Fibroblast of skin of back (primary cell): ENCODE measurements at places on chromosomes 6 and 20.

- peak; percentile 79 for DNase-seq
Observed at GRCh38 chr20:10642856-10643559, 30.8 kb downstream of the JAG1 start.

- peak; percentile 63 for DNase-seq
Observed at GRCh38 chr6:132190097-132190814, 211.0 kb downstream of the MOXD1 start.

DNA sequence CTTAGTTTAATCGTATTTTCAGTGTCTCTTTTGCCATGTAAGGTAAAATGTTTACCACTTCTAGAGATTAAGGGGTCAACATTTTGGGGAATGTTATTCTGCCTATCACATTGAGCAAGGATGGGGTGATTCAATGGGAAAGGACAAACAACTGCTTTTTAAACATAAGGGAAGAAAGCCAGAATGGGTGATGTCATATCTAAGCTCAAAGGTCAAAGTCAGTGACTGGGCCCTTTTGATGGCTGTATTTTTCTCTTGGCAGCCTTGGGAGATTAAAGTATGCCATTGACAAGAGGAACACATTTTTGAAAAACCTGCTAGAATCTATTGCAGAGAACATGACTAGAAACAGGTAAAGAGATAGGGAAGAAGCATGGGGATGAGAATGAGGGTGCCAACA is 477.3 kb upstream of the IRAK1BP1 start:
- DNase-seq = no peak

DNA sequence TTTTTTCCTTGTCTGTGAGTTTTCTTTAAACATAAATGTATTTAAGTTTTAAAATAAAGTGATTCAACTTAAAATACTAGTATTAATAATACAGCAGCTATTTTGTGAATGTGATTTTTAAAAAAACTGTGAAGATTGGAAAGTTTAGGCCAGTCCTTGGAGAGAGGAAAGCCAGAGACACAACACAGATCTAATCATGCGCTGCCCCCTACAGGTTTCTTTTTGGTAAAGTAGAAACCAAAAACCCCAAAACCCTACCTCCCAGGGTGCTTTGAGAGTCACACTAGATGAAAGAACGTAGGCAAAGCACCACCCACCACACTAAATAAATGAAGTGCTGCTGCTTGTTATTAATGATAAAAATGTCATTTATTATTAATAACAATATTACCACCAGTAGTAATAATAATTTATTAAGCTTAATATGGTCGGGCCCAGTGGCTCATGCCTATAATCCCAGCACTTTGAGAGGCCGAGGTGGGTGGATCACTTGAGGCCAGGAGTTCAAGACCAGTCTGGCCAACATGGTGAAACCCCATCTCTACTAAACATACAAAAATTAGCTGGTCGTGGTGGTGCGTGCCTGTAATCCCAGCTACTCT is 33.7 kb downstream of the SLC9A8 start:
- DNase-seq = peak; percentile 61

DNA sequence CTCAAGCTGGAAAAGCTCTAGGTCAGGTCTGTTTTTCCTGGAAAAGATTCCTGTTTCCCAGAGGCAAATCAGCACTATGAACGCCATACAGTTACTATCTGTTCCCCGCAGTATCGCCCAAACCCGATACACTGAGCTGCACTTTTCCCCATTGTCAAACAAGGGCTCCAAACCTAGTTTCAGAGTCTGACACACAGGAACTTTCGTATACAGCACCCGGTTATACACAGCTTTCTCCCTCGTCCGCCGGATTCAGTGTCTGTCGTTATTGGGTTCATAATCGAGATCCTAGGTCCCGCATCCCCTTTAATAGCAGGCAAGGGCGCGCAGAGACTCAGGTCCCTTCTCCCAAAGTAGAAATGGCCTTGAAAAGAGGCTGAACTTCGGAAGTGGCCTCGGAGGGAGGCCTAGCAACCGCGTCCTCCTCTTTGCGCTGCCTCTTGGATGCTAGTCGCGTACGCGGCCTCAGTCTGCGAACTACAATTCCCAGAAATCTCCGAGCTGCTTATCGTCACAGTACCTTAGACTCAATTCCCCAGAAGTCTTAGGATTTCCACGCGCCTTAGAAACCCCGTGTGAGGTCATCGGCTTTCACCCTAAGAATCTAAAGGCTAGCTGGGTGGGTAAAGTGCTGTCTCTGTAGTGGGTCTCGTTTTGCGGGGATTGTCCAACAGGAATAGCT is 34.2 kb downstream of the ZNF391 start:
- peak; percentile 6 for DNase-seq

- no peak for DNase-seq
Observed at GRCh38 chr6:170360476-170360875, 53.9 kb downstream of the FAM120B start.

DNA sequence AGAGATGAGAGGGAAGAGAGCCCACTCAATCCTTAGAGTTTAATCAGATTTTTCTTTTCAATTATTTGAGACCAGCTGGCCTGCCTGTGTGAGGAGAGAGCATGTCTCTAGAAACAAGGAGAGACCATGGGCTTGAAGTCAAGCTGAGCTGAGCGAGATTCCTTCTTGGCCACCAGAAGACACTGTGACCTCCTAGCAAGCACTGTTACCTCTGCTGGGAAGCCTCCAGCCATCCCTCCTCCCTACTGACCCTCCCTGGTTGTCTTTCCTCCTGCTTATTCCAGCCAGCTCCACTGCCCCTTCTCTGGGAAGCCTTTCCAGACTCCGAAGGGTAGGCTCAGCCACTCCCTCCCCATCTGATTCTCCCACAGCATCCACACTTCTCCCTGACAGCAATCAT is 110.0 kb downstream of the SCML4 start:
- no peak for DNase-seq

GRCh38 chr6:143961886-143962878 is 45.9 kb downstream of the PLAGL1 start:
- DNase-seq = peak; percentile 27

GRCh38 chr6:37137201-37138090 is 32.5 kb upstream of the PIM1 start:
- DNase-seq = peak; percentile 100

- DNase-seq = no peak
Observed at GRCh38 chr6:50973464-50973863, 154.8 kb downstream of the TFAP2B start.

DNA sequence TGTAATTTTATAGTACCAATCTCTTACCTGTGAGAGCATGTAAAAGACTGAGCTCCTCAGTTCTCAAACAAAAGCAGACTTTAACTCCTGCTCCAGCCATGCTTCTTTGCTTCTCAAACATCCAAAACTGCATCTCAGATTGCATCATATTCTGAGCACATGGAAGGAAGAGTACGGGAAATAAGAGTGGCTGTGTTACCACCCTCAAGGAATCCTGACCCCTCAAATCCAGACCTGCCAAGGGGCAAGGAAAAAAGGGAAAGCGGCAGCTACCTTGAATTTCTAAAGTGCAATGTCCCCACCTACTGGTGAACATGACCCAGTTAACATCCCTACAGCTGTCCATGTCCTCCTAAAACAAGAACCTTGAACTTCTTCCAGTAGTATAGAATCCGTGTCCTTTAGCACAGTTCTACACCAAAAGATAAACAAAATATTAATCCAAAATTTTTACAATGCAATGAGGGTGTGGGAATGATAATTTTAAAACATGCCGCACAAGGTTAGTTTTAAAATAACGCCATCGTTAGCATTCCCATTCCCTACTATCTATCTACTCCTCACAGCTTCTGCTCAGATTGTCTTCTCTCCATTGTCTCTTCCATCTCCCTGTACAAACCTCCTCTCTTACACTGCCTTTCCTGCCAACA is 34.1 kb upstream of the HLA-DQB1 start:
- DNase-seq = peak; percentile 52

- DNase-seq = no peak
Observed at GRCh38 chr6:106973018-106973835, 1.3 kb downstream of the CD24 start.

- no peak for DNase-seq
Observed at GRCh38 chr6:18513253-18513798, 126.2 kb downstream of the RNF144B start.

GRCh38 chr6:150647051-150647450 is 47.4 kb downstream of the PLEKHG1 start:
- DNase-seq = no peak

- DNase-seq = no peak
Observed at GRCh38 chr6:125346201-125346925, 44.6 kb upstream of the HDDC2 start.

GRCh38 chr20:57587989-57588377 is 27.1 kb downstream of the PCK1 start:
- DNase-seq = no peak

DNA sequence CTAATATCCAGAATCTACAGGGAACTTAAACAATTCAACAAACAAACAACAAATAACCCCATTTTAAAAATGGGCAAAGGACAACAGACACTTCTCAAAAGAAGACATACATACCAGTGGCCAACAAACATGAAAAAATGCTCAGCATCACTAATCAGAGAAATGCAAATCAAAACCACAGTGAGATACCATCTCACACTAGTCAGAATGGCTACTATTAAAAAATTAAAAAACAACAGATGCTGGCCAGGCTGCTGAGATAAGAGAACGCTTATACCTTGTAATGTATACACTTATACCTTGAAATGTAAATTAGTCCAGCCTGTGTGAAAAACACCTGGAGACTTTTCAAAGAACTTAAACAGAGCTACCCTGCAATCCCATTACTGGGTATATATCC is 166.8 kb downstream of the IBTK start:
- peak; percentile 33 for DNase-seq

- no peak for DNase-seq
Observed at GRCh38 chr6:109420751-109421150, 19.7 kb downstream of the PPIL6 start.

- no peak for DNase-seq
Observed at GRCh38 chr20:12673352-12673751, 335.4 kb upstream of the SPTLC3 start.

- DNase-seq = no peak
Observed at GRCh38 chr20:41540459-41540858, 77.7 kb downstream of the CHD6 start.

DNA sequence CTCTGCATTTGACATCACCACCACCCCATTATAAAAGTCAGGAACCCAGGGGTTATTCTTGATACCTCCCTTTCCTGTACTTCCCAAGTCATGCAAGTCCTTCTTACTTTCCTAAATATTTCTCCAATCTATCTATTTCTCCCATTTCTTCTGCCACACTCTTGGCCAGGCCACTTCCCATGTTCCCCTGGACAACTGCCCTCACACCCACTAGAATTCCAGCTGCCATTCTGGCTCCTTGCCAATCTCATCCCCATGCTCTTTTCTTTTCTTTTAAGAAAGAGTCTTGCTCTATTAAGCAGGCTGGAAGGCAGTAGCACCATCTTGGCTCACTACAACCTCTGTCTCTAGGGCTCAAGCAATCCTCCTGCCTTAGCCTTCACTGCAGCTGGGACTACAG is 15.2 kb downstream of the DEFB132 start:
- DNase-seq = no peak

GRCh38 chr6:98833057-98833306 is 1.4 kb upstream of the POU3F2 start:
- DNase-seq = no peak

GRCh38 chr20:59737816-59738215 is 133.5 kb downstream of the PHACTR3 start:
- DNase-seq = no peak

- DNase-seq = peak; percentile 81
Observed at GRCh38 chr6:3721810-3722621, 29.5 kb downstream of the PXDC1 start.

GRCh38 chr6:107490566-107491137 is 735 bp downstream of the SOBP start:
- no peak for DNase-seq

DNA sequence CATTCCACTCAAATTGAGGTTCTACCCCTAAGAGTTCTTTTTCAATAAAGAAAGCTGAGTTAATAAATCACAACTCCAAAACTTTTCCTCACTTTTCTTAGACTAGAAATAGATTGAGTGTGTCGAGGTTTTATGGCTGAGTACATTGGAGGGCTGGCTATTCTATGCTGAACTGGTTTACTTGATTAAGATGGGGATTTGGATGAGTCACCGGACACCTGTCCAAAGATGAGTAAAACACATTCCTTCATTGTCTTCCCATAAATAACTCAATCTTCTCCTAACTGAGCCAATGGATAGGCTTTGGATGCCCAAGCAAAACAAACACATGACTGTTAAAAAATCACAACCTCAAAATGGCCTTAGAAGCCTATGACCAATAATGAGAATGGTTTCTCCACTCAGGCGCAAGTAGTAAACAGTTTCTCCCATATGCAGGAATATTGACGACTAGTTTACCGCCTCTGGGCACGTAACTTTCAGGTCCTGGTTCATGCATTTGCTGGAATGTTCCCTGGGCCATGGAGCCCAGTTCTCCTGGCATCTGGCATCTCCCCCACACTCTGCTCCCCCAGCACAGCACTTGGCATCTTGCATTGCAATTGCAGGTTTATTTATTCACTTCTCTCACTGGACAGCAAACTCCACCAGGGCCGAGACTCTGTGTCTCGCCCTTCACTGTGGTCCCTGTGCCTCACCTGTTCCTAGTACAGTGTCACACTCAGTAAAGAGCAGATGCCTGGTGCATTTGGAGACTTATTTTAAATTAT is 43.9 kb downstream of the BCAS1 start:
- DNase-seq = no peak

DNA sequence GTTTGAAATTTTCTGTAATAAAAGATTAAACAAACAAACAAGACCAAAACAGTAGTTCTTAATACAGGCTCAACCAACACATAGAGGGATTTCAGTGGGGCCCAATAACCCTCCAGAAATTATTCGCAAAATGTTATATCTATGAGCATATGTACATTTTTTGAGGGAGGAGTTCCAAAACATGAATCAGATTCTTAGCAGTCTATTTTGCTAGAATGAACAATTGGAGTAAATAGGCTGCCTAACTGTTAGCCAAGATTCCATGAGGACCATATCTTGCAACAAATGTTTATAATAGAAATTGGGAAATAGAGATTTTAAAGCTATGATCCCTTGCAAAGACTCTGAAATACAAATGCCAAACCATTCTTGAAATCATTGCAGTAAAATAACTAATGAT is 186.3 kb downstream of the AKAP7 start:
- no peak for DNase-seq

GRCh38 chr20:17916433-17916891 is 52.1 kb downstream of the SNX5 start:
- no peak for DNase-seq

- no peak for DNase-seq
Observed at GRCh38 chr20:23515250-23515939, 24.5 kb downstream of the CST8 start.

DNA sequence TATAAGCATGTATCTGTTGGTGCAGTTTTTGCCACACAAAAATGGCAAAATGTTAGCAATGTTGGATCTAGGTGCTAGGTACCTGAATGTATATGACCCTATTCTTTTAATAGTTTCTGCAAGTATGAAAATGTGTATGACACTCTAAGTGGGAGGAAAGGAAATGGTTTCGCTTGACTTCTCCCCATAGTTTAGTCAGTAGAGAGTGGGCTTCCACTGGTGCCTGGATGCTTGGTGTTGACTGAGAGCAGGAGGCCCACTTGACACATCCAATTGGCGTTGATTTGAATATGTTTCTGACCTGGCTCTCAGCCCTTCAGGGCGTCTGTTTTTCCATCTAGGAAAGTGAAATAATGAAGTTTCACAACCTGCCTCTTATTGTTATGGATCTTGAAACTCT is 41.8 kb upstream of the GABRR1 start:
- no peak for DNase-seq

GRCh38 chr6:90714319-90714718 is 127.4 kb upstream of the MAP3K7 start:
- no peak for DNase-seq

GRCh38 chr6:106847116-106847515 is 127.4 kb downstream of the CD24 start:
- no peak for DNase-seq
